ENCODE measurements at places on chromosomes 3 and 15. TPM values are rescaled to one million over a fixed set of nuclear protein-coding genes. Genes with fewer than 3 reads are reported as not detected.

- no peak for DNase-seq
These were observed 393.2 kb downstream of the SOX2 start for GRCh38 chr3:182104881-182105280.

DNA sequence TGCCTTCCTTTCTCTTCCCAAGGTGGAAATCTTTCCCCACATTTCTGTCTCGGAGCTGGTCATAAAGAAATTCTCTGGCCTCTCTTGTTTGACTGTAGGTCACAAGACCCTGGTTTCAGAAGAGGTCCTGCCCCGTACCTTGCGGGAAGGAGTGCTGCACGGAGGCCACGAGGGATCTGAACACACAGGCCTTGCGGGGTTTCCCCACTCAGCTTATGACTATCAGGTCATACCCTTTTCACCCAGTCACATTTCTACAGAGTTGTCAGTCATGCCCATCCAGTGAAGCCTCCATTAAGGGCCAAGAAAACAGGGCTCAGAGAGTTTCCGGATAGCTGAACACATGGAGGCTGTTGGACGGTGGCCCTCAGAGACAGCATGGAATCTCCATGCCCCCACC, 54.7 kb upstream of the ATP13A3 start:
- DNase-seq, result no peak

DNA sequence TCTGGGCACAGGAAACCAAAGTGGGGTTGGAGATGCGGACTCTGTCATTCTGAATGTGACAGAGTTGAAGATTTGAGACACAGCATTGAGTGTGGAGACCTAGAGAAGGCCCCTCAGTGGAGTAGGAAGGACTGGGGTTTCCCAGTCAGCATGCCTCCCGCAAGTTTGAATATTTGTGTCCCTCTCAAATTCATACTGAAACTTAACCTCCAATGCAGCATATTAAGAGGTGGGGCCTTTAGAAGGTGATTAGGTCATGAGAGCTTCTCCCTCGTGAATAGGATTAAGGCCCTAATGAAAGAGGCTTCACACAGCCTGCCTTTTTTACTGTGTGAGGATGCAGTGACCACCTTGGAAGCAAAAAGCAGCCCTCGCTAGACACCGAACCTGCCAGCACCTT, 8.0 kb downstream of the HDDC3 start:
- DNase-seq, result no peak

GRCh38 chr3:142098964-142099363, 50.4 kb downstream of the TFDP2 start:
- no peak for DNase-seq

DNA sequence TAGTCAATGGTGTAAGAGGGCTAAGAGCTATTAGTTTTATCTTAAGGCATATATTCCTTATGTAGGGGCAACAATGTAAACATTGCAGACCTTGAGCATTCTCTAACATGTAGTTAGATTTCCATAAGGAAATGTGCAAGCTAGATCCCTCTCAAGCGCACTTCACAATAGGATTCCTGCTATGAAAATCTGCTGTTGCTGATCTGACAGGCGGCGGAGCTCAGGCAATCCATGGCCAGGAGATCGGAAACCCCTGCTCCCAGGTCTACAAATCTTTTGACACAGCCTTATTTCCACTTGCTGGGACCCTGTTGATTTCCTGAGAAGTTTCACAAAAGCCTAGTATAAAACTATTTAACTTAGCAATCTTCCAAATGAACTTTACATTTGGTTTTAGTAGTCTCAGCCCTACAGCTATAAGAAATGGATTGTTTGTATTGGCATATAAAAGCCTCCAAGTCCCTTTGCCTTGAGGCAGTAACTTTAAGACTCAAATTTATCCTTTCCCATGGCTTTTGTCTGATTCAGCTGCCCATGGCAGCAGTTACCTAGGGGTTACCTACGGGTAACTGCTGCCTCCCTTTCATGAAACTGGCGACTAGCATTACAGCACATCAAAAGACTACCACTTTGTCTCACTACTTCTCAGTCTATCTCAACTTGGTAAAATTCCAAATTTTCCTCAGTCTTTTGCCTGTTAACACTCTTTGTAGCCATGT, 22.7 kb downstream of the TRA2B start:
- DNase-seq, result no peak

- no peak for DNase-seq
These were observed 82.5 kb downstream of the DCLK3 start for GRCh38 chr3:36681867-36682266.

- DNase-seq, result no peak
These were observed 86.7 kb downstream of the RPLP1 start for GRCh38 chr15:69539345-69539744.

DNA sequence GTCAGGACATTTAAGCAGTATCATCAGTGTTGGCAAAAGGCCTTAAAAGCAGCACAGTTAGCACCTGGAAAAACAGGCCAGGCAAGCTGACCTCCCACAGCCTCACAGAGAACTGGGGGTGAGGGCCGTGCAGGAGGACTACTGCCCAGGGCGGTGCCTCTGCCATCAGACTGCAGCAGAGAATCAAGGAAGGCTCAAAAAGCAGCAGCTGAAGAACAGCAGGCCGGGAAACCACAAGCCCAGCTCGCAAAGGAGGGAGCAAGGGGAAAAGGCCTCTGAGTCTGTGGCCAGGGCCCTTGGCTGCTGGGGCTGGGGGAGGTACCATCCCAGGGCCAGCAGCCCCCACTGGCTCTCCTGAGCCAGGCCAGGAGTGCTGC, 84.2 kb downstream of the SEC22A start:
- DNase-seq, result no peak

GRCh38 chr15:39887211-39887610, 32.9 kb downstream of the GPR176 start:
- DNase-seq, result no peak

DNA sequence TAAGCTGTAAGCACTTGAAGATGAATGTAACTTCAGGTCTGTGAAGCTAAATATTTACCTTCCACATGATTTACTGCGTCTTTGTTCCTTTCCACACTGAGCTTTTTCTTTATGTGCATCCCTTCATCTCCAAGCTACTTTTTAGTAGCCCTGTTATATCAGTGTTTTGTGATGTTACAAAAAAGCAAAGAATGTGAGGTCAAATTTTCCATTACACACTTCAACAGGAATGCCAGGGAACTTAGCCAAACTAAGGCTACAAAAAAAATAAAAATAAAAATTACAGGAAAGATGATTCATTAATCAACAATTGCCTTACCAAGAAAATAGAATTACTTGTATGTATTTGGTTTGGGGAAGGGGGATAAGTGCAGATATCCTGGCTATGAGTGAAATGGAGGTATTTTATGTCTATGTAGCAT, 73.0 kb downstream of the FILIP1L start:
- DNase-seq, result peak; percentile 57

DNA sequence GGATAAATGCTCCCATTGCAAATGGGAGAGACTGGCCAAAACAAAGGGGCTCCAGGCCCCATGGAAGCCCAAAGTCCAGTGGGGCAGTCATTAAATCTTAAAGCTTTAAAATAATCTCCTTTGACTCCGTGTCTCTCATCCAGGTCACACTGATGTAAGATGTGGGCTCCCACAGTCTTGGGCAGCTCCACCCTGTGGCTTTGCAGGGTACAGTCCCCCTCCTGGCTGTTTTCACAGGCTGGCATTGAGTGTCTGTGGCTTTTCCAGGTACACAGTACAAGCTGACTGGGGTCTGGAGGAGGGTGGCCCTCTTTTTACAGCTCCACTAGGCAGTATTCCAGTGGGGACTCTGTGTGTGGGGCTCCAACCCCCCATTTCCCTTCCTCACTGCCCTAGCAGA, 45.9 kb downstream of the NIPA2 start:
- DNase-seq, result no peak

DNA sequence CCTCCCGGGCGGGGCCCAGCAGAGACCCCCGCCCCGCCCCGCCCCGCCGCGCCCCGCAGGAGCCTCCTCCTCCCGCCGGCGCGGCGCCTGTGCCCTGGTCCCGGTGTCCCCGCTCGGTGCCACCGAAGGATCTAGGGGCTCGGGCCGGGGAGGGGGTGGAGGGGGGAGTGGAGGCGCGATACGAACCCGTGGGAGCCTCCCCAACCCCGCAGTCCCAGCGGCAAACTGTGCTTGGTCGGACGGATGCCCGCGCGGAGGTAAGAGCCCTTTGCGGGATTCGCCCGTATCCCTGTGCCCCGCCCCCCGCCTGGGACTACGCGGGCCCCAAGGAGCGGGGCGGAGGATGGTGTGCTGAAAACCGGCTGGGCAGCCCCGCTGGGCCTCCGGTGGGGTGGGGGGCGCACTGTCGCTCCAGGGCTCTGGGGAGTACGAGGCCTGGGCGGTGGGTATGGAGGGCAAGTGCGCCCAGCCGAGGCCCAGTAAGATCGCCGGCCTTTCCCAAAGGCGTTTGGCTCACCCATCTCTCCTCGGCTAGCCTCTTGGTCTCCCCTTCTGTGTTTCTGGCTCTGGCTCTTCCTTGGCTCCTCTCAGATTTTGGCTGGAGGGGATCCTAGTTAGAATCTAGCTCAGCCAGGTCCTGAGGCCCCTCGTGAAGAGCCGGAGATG, 65.6 kb upstream of the POLG start:
- no peak for DNase-seq

DNA sequence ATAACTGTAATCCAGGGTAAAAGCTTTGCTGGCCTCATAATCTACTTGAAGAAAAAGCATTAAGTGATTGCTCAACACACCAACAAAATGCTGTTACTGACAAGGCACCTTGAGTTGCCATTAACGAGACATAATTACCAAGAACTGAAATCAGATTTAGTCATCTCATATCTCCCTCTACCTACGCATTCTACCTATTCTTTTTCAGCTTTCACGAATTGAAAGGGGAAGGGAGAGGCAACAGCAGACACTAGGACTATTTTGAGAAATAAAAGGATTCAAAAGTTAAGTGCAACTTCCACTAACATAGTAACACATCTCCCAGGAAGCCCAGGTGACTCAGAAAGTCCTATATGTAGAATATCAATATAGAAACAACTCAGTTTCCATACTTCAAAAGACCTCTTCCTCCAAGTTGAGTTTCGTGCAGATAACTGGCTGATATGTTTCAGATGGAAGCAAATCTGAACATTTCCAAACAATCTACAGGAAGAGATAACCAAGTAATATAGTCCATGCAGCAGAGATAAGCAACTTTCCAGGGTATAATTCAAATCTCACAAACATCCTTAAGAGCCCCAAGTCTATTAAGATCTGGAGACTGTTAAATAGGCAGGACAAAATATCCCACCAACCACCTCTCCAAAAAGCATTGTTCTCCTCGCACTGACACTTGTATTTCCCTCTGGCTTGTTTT, 1.9 kb downstream of the OSBPL10 start:
- no peak for DNase-seq

DNA sequence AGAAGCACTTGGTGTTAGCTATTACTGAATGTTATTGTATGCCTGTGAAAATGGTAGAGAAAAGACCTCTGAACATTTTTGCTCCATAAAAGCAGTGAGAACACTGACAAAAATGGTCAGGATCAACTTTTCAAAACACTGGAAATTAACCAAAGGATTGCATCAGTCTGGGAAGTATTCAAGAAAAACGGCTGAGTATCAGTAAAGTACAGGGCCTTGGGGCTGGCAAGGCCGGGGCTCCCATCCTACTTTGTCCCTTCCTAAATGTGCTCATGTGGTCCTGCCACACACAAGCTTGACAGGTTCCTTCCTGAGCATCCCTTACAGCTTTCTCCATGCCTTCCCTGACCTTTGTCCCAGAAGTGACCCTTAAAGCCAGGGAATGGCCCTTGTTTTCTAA, 84.0 kb downstream of the CFAP20DC start:
- no peak for DNase-seq

GRCh38 chr3:19547665-19548464, 386.2 kb downstream of the EFHB start:
- DNase-seq, result no peak

- DNase-seq, result peak; percentile 66
These were observed 198.3 kb downstream of the OPA1 start for GRCh38 chr3:193791041-193792032.

DNA sequence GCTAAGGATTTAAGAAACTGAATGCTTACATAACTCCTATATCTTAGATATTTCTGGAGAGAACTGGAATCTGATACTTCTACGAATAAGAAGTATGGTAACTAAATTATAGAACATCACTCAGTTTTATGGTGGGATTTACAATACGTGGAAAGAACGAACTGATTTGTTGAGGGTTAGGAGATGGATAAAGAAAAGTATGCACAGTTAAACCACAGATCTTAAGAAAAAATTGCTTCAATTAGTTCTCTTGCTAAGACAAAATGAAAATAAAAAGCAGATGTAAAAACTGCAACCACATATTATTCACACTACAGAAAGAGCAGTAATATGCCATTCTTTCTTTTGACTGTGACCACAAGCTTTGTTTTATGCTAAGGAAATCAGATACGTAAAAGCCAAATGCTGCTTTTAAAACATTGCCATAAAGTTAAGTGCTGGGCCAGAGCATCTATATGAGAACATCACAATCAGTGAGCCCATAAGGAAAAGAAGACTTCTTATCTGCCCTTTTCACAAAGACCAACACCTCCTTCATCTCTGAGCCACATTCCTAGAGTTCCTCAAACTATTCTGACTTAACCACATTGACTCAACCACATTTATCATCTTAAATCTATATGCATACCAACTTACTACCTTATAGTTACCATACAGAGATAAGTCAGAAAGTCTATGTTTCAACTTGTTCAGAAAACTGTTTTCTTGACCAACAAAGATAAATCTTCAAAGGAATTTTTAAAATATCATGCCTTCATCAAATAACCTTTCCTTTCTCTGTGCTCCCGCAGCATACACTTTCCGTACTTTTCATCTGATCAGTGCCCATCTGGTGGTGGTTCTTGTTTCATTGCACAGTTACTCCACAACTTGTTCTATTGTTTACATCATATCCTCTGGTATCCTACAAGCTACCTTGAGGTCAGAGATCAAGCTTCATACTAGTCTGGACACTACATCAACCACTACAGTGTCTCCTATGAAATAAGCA, 61.7 kb downstream of the FSIP1 start:
- no peak for DNase-seq

DNA sequence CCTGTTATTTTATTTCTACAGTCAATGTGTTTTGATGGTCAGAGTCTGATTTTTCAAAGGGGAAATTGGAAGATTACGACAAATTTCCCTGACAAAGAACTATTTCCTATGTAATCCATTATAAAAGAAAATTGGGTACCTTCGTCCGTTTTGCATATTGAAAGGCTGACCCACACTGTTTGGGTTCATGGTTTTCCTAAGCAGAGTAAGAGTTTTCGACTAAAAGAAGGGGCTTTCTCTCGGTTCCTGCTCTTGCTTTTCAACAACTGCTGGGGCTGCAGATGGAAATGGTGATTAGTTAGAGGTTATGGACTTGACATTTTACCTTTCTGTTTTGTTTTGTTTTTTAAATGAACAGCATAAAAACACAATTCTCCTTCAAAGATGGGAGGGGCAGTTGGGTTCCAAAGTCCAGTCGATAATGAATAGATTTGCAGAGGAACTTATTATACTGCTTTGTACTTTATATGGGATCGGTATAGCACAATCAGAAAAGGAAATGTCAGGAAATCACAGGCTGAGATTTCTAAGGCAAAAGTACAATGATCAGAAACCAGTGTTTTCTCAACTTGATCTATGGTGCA, 978 bp downstream of the KCNMB2 start:
- DNase-seq, result no peak

- no peak for DNase-seq
These were observed 184.1 kb upstream of the SETMAR start for GRCh38 chr3:4119119-4119518.

- no peak for DNase-seq
These were observed 543.6 kb upstream of the CFAP20DC start for GRCh38 chr3:59593380-59593779.

The ANKRD63 gene
- not detected for polyA plus RNA-seq

The TGM5 gene
- 0.09 TPM for polyA plus RNA-seq

The BTBD1 gene
- polyA plus RNA-seq, result 72.1 TPM

The TLR9 gene
- polyA plus RNA-seq, result 0.31 TPM

The FSIP1 gene
- polyA plus RNA-seq, result 0.78 TPM

The MRPS11 gene
- 41.5 TPM for polyA plus RNA-seq

The RTF1 gene
- polyA plus RNA-seq, result 85.9 TPM

The ZFYVE19 gene
- 31.9 TPM for polyA plus RNA-seq

Measured in right lung (tissue), 10 donors.